Skin of body (tissue), 3 donors: ENCODE measurements at places on chromosomes 2 and 18. TPM values are rescaled to one million over a fixed set of nuclear protein-coding genes. Genes with fewer than 3 reads are reported as not detected.

Gene NEUROD1
- total RNA-seq: not detected

DNA sequence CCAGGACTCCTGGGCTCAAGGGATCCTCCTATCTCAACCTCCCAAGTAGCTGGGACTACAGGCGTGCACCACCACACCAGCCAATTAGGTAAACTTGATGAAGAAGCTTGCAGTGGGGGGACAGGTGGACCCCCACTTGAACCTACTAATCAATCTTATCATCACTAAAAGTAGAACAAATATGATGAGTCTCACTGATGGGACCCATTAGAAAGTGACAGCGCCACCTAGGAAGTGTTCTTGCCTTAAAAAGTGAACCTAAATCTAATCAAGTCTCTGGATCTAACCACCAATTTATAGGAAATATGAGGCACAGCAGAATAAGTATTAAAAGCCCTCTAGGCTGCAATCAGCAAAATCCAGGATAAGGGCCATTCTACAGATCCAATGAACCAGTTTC is 79.2 kb downstream of the BIN1 start:
- no peak for DNase-seq

- no peak for DNase-seq
Measured at GRCh38 chr18:66931010-66931409, 327.1 kb upstream of the CDH19 start.

Gene LAMA3
- 60.6 TPM for total RNA-seq

GRCh38 chr18:25177631-25178030 is 174.3 kb downstream of the ZNF521 start:
- no peak for DNase-seq

GRCh38 chr2:42139101-42139500 is 30.1 kb upstream of the EML4 start:
- no peak for DNase-seq

DNA sequence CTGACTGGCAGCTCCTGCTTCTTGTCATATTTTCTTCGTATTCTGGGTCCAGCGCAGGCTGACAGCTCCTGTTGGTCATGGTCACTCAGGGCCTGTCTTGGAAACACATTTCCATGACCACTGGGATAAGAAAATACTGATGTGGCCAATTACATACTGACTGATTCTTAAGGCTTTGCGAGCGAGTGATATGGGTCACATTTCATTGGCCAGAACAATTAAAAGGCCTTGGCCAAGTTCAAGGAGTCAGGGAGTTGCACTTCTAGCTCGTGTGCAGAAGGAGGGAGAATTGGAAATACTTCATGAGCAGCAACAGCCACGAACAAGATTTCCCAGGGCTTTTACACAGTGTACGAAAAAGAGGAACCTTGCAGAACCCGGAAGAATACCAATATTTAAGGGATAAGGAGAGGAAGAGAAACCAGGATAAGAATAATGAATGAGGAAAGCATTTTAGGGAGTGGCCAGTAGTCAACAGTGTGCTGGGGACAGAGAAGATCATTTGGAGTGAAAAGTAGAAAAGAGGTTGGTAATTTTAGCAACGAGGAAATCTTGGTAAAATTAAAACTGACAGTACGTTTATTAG is 149.5 kb downstream of the ATP9B start:
- no peak for DNase-seq

GRCh38 chr2:106885329-106885728 is 638 bp downstream of the ST6GAL2 start:
- DNase-seq: no peak

DNA sequence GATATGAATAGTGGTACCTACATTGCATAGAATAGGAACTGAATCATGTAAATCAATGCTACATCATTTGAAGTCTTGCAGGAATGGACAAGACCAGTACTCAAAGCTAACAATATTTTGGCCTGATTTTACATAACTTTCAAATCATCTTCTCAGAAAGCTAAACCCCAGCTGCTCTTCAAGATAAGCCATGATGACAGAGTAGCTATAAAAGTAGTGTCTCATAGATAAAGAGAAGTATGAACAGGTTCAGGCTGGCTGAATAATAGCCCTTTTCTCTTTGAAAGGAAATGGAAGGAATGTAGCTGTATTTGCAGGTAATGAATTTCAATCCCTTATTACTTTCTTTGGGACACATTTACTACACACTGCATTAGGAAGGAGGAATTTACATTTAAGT is 28.2 kb downstream of the TSPYL6 start:
- DNase-seq: no peak

DNA sequence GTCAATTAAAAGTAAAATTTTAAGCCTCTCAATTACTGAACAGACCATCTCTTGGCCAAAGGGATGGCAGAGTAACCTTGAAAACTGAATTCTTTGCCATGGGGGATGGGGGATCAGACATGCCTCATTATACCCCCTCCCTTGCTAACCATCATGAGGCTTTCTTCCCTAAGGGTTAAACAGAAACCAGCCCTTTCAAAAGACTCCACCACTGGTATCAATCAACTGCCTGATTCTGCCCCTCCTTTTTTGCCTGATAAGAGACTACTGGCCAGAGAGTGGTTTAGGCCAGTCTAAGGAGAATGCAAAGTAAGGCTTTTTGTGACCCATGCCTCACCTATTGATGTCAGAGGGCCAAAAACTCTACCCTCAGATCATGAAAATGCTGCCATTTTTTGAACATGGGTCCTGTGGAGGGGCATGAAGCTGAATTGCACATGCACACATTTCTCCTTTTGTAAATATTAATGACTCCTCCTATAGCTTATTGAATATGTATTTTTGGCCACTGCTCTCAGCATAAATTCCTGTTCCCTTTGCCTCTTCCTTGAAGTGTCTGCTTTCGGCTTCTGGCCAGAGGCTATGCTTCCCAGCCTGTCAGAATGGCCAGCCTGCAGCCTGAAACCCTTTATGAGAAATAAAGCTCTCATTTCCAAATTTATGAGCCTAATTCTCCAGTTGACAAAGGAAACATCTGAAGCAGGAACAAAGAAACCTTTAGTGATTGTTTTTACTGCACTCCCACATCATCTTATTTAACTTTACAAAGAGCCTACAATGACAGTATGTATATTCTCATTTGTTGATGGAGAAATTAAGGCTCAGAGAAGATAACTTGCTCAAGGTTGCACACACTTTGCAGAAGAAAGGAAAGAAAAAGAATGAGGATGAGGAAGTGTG is 270.7 kb upstream of the CELF4 start:
- no peak for DNase-seq

DNA sequence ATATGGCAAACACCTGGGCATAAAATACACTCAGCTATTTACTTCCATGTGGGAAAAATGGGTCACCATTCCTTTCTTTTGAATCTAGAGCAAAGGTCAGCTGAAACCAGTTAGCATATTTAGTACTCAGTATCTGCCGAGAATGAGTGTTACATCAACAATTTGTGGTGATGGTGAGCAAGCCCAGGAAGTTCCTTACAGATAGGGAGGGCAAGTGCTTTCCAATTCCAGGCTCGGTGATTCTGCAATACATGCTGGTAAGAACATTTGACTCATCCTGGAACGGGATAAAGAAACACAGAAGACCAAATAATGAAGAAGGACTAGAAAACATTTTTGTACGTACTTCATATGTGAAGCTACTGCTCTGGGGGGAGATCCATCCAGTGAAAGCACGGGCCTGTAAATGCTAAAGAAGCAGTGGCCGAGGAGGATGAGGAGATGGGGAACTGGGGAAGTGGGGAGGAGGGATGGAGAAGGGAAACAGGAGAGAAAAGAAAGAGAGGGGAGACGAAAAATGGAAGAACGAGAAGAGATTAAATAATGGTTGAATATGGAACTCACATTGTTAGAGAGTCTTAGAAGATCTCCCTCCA is 251.9 kb downstream of the TTC32 start:
- peak; percentile 92 for DNase-seq

Gene CRYBA2
- not detected for total RNA-seq

- DNase-seq: no peak
Measured at GRCh38 chr18:57804557-57804956, 1.4 kb upstream of the ATP8B1 start.

- no peak for DNase-seq
Measured at GRCh38 chr2:175929850-175930249, 72.2 kb downstream of the LNPK start.

GRCh38 chr2:179233083-179233490 is 31.5 kb downstream of the SESTD1 start:
- no peak for DNase-seq

DNA sequence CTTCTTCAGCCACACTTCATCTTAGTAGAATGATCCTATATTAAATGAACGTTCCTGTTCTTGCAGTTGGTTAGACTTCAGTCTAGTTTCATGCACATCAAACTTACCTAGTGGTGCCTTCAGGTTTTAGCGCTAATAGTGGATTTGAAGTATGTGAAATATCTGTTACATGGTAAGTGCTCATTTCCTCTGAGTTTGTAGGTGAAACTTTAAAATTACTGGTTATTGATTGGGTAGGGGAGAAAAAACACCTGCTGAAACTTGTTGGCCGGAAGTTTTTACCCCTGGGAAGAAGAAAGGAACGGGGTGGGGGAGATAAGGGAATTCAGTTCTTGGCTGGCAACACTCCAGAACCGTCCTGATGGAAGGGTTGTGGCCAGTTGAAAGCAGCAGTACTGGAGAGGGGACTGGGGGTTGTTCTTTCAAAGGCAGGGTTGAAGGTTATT is 112.8 kb downstream of the SPTBN1 start:
- no peak for DNase-seq

DNA sequence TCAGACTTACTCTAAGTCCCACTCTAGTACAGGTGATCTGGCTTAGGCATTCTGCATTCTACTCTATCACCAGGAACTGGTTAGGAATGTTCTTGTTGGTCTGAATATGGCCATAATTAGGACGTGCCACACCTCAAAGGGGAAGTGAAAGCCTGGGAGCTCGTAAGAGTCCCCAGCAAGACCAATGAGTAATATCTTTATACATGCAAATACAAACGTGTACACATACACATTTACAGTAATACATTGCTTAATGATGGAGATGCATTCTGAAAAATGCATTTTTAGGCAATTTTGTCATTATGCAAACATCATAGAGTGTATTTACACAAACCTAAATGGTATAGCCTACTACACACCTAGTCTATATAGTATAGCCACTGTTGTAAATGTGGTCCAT is 19.5 kb upstream of the ERCC3 start:
- no peak for DNase-seq

Gene TTR
- total RNA-seq: 1.3 TPM

GRCh38 chr2:160334028-160334741 is 134.1 kb upstream of the ITGB6 start:
- DNase-seq: peak; percentile 73

Gene FEV
- total RNA-seq: not detected

DNA sequence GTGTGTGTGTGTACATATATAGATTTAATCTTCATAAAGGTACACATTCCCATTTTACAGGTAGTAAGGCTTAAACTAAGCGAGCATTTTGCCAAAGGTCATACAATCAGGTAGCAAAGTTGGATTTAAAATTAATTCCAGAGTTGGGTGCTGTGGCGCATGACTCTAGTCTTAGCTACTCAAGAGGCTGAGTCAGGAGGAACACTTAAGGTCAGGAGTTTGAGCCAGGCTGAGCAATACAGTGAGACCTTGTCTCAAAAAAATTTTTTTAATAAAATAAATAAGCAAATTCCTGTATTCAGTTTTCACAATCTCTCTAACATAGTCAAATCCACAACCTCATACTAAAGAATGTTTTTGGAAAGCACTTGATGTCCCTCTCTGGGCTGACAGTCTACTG is 111.5 kb upstream of the LDLRAD4 start:
- no peak for DNase-seq

Gene EMX1
- total RNA-seq: not detected

GRCh38 chr2:151198645-151199044 is 63.0 kb downstream of the RBM43 start:
- DNase-seq: no peak

DNA sequence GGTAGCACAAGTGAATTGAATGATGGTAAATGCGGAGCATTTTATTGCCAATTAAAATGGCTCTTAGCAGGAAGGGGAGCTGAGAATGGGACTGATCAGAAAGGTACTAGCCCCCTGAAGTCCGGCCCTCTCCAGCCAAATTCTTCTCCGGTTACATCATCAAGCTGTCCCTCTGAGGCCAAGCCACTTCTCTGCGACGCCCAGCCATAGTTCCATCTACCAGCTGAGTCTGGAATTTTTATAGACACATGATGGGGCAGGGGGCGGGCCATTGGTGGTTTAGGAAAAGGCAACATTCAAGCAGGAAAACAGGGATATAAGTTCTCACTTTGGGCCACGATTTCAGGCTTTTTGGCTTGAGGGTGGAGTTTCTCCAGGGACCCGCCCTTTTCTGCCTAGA is 22.7 kb downstream of the RPRM start:
- DNase-seq: no peak

DNA sequence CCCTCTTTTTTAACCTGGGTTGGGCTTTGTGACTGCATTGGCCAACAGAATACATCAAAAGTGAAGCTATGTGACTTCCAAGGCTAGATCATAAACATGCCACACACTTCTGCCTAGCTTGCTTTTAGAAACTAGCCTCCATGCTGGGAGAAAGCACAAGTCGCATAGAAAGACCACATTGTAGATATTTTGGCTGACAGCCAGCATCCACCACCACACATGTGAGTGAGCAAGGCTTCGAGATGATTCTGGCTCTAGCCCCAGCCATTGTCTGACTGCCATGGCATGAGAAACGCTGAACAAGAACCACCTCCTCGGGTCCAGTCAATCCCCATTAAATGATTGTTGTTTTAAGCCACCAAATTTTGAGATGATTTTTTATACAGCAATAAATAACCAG is 66.8 kb upstream of the STPG4 start:
- DNase-seq: no peak

DNA sequence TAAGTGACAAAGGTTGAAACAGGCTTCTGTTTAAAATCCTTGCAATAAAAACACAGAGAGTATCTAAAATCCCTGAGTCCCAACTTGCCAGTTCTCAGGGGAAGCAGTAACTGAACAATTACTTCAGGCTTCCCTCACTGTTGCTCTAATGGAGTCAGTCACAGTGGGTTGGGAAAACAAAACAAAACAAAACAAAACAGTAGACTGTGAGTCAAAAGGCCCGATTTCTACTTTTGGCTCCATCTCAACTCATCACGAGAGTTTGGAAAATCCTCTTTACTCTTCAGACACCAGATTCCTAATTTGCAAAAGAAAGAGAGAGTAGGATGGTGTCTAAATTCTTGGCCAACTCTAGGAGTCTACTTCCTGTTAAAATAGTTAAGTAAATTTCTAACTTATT is 1.1 kb downstream of the FSHR start:
- no peak for DNase-seq

Gene KIF3C
- total RNA-seq: 6.3 TPM

- DNase-seq: no peak
Measured at GRCh38 chr2:108324531-108325255, 36.0 kb downstream of the SULT1C2 start.

Gene ORMDL1
- 45.8 TPM for total RNA-seq
